ENCODE measurements at places on chromosomes 1 and 21.

GRCh38 chr1:197782722-197783360, 7.6 kb upstream of the DENND1B start:
- DNase-seq: no peak

GRCh38 chr1:87787551-87787950, 458.9 kb downstream of the LMO4 start:
- no peak for DNase-seq

- no peak for DNase-seq
These were observed 148.7 kb downstream of the EDEM3 start for GRCh38 chr1:184605941-184606340.

DNA sequence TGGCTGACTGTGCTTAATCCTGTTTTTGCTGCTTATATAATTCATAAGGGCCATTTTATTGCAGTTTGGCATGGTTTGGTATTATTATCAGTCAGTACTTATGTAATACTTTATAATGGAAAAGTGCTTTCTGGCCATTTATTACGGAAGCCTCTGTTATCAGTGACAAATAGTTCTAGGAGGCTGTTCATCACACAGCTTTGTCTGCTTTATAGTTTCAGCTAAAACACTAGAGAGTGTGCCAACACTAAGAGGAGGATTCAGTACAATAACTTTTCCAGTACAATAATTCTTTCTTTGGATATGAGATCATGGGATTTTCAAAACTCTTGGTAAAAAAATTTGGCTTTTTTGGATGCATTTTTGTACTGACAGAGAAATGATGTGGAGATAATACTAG, 102.9 kb upstream of the PTGFR start:
- DNase-seq: no peak

GRCh38 chr21:8989261-8989711, 1532.1 kb upstream of the TPTE start:
- no peak for DNase-seq

GRCh38 chr21:45388011-45388521, 16.9 kb upstream of the COL18A1 start:
- no peak for DNase-seq
